H7 (cell line): ENCODE measurements at places on chromosomes 13 and 19.

GRCh38 chr13:30480292-30480950 is 14.7 kb upstream of the HMGB1 start:
- no peak for DNase-seq

GRCh38 chr19:48635966-48636858 is 967 bp downstream of the DBP start:
- peak; percentile 68 for DNase-seq

DNA sequence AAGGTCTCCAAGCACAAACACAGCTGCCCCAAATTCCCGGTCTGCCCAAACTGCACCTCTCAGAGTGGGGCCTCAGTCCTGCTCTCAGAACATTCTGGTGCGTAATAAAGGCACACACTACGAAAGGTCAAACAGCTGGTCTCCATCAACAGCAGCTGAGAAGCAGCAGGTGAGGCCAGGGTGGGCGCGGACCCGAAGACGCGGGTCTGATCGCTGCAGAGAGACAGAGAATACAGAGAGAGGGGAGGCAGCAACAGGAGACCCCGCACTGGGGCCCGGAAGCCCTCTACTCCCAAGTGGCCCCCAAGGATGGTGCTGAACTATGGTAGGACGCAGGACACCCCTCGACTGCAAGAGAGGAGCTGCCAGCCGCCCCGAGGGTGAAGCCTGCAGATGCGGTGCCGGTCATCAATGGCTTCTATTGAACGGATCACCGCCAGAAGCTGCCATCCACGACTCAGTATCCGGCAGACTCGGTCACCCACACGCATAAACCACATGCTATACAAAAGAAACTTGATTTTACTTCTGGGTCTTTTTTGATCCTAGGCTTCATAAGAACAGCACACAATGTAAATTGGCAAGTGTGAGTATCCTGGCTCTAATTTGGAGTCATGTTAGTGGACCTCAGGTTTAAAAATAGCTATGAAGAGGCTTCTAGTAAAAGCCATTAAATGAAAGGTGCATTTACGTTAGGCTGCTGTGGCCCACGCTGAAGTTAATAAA is 33.4 kb downstream of the STK24 start:
- DNase-seq: no peak

DNA sequence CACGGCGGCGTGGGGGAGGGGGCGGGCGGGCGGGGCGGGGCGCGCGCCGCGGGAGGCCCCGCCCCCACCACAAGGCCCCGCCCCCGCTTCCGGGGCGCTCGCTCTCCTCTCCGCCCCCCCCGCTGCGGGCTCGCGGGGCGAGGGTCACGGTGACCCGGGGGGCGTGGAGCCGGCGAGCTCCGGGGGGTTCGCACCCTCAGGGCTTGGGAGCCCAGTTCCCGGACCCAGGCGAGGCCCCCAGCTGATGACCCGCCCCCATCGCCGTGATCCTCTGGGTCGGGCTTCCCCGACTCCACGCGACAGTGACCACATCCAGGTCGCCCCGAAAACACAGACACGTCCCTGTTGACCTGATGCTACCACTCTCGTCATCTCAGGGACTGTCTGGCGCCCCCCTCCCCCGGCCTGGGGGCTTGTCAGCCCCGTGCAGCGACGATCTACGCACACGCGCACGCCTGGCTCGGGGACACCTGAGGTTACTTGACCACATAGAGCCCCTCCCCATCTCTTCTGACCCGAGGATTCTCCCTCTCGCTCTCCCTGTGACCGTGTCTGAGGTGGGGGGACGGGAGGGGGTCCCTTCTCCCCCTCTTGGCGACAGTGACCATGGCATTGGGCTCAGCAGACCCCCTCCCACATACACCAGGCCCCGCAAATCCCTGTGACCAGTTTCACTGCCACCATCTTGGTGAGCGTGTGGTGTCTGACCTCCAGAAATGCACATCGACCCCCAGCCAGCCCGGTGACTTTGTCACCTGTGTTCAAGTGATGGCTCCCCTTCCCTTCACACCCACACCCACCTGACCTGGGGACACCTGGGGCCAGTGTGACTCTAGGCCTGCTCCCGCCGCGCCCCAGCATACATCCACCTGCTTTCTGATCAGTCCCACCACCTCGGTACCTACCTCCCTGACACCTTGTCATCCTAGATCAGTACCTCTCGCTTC is 670 bp downstream of the MAP2K7 start:
- DNase-seq: peak; percentile 92

- no peak for DNase-seq
Measured at GRCh38 chr19:44972802-44973201, 17.6 kb downstream of the CLPTM1 start.

DNA sequence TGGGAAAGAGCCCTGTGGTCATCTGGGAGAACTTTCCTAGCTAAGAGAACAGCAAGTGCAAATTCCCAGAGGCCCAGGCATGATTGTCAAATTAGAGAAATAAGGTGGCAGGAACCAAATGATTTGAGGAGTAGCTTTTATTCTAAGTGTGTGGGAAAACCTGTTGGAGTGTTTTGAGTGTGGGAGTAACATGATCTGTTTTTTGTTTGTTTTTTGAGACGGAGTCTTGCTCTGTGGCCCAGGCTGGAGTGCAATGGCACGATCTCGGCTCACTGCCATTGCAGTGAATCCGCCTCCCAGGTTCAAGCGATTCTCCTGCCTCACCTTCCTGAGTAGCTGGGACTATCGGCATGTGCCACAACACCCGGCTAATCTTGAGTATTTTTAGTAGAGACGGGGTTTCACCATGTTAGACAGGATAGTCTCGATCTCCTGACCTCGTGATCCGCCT is 2.4 kb downstream of the SAE1 start:
- no peak for DNase-seq

DNA sequence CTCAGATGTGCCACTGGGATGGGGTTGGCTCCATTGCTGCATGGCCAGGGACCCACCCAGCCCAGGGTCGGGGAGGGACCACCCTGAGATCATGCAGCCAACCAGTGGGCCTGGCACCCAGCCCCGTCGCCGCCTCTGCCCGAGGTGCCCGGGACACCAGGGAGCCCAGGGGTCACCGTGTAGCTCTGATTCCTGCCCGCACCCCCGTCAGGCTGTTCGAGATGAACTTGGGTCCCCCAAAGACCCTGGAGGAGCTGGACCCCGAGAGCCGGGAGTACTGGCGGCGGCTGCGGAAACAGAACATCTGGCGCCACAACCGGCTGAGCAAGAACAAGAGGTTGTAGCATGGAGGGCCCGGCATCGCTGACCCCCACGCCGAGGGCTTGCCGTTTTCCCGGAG is 4.6 kb downstream of the MRPL54 start:
- DNase-seq: peak; percentile 34

DNA sequence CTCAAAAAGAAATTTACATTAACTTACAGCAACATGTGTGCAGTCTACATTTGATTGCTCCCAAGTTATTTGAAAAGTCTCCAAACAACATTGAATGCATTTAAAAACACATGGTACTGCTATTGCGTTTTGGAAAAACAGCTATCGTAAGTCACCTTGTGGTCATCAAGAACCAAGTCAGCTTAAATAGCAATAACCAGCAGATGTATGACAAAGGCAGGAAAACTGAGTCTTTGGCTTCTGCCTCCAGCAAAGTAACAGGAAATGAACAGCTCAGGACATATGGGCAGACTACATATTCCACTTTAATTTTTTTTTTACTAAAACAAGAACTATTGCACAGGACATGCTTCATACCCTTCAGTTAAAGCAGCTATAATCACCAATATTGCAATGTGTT is 580.6 kb upstream of the SPRY2 start:
- no peak for DNase-seq

GRCh38 chr13:80979035-80979641 is 638.2 kb upstream of the SPRY2 start:
- DNase-seq: peak; percentile 21

GRCh38 chr13:28355046-28355821 is 139.7 kb downstream of the FLT1 start:
- no peak for DNase-seq

DNA sequence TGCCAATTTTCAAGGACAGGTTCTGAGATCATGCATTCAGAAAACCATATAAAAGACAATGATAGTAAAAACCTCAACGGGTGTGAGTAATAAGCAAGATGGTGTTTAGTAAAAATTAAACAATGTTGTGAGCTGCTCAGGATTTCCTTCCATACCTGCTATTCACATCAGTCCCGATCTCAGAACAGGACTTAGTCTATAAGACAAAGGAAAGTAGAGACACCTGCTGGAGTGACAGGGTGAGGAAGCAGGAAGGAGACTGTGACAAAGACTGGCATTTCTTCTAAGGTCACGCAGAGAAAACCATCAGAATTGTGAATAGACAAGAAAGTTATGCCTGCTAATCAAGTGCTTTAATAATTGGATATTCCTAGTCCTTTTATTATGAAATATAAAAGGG is 648.0 kb downstream of the DACH1 start:
- DNase-seq: peak; percentile 14

DNA sequence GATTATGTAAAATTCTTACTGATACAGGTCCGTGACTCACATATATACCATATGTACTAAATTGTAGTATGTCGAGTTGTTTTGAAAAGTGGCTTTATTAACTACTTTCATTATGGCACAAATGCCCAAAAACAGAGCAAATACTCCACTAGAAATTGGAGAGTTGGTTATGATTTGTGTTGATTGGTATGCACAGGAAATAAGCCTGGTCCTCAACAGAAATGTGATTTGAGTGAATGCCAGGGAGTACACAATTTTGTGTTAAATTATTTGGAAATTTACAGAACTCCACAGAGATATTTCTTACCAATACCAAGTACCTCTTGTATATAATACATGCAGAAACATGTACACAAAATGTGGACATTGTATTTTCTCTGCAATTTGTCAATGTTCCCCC is 676.7 kb downstream of the PCDH9 start:
- DNase-seq: no peak

DNA sequence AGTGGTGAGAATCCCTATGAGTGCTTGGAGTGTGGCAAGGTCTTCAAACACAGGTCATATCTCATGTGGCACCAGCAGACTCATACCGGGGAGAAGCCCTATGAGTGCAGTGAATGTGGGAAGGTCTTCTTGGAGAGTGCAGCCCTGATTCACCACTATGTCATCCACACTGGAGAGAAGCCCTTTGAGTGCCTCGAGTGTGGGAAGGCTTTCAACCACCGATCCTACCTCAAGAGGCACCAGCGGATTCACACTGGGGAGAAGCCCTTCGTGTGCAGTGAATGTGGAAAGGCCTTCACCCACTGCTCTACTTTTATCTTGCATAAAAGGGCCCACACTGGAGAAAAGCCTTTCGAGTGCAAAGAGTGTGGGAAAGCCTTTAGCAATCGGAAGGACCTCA is 18.7 kb upstream of the AURKC start:
- DNase-seq: no peak

GRCh38 chr19:6092329-6093286 is 17.7 kb downstream of the RFX2 start:
- peak; percentile 83 for DNase-seq

GRCh38 chr19:8611877-8612806 is 1.6 kb upstream of the ADAMTS10 start:
- peak; percentile 76 for DNase-seq

- DNase-seq: peak; percentile 98
Measured at GRCh38 chr19:48896191-48896720, 2.3 kb downstream of the TULP2 start.

DNA sequence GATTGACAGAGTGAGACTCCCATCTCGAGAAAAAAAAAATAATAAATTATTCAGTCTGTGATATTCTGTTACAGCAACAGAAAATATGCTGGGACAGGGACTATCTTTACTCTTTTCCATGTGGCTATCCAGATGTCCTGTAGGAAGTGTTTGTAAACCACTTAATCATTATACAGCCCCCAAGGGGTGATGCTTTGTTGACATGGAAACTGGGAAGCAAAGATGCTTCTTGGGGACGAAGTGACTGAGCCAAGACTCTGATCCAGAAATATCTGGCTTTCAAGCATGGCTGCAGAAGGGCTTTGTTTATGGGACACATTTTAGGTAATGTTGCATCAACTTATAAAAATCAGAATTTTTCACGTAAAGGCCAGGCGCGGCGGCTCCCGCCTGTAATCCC is 5.4 kb downstream of the ZNF8 start:
- no peak for DNase-seq

DNA sequence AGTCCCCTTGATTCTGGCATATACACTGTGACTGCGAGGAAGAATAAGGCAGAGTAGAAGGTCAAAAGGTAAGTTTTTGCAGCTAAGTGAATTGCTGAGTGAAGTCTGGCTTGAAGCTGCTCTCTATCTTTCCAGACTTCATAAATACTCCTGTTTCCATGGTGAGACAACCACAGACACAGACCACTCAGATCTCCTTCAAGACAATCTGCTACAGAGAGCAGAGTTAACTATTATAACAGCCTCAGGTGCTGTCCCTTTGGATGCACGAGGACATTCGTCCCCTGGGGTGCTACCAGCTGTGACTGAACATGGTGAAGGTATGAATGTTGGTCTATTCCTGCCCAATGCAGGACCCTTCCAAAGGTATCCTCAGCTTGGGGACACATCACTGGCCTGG is 104.0 kb downstream of the MYCBP2 start:
- no peak for DNase-seq

- DNase-seq: no peak
Measured at GRCh38 chr13:53112522-53112921, 83.9 kb downstream of the OLFM4 start.

GRCh38 chr13:26914624-26915023 is 154.0 kb upstream of the GPR12 start:
- DNase-seq: no peak

GRCh38 chr13:30978981-30979956 is 46.8 kb downstream of the TEX26 start:
- peak; percentile 73 for DNase-seq

- no peak for DNase-seq
Measured at GRCh38 chr19:47991191-47991808, 670 bp downstream of the BSPH1 start.

DNA sequence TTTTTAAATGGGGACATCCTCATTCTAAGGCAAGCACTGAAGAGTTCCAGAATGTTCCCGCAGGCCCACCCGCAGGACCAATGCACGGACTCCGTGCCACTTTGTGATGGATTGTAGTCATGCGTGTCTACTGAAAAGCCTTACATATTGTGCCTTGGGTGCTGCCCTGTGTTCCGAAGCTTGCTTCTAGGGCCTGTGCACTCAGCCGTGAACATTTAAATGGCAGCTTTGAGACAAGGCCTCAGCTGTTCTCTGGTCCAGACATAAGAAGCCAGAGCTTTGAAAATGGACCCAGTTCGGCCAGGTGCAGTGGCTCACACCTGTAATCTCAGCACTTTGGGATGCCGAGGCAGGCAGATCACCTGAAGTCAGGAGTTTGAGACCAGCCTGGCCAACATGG is 75.3 kb upstream of the CACNA1A start:
- DNase-seq: no peak

- no peak for DNase-seq
Measured at GRCh38 chr13:56755181-56755935, 385.4 kb upstream of the PRR20A start.

- no peak for DNase-seq
Measured at GRCh38 chr19:1254530-1255185, 6.3 kb downstream of the MIDN start.

DNA sequence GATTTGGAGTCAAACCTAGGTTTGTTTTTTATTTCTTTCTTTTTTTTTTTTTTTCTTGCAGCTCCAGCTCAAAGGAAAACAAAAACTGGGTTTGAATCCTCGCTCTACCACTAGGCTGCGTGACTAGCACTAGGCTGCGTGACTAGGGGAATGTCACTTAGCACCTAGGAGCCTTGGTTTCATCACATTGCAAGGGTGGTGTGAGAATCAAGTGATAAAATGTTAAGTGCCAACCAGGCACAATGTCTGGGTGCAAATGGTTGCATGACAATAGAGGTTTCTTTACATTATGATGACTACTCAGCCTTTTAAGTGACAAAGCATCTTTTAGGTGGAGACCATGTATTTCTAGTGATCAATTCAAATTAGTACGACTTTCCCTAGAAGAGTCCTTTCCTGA is 27.9 kb downstream of the RCBTB2 start:
- DNase-seq: peak; percentile 30
